ENCODE measurements at places on chromosomes 7 and 10.
A peak's percentile ranks its signal among the peaks of the same experiment; 100 is the strongest.

GRCh38 chr7:47418601-47419309, 163.2 kb downstream of the TNS3 start:
- DNase-seq, result no peak

DNA sequence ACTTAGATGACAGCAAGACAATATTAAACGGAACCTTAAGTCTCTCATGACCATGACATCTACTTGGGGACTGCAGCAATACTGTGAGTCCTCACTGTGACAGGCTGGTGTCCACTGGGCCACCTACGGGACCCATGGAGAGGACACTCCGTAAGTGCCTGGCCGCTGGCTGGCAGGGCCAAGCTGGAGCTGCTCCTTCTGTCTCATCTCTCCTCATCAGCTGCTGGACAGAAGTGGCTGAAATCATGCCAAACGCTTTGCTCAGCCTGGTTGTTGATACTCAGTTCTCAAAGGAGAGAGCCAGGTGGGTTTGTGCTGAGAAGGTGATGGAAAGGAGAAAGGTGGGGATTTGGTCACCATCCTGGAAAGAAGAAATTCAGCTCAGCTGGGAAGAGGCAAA, 33.3 kb downstream of the AFAP1L2 start:
- DNase-seq, result no peak

GRCh38 chr7:114663502-114663901, 248.9 kb downstream of the FOXP2 start:
- DNase-seq, result no peak

DNA sequence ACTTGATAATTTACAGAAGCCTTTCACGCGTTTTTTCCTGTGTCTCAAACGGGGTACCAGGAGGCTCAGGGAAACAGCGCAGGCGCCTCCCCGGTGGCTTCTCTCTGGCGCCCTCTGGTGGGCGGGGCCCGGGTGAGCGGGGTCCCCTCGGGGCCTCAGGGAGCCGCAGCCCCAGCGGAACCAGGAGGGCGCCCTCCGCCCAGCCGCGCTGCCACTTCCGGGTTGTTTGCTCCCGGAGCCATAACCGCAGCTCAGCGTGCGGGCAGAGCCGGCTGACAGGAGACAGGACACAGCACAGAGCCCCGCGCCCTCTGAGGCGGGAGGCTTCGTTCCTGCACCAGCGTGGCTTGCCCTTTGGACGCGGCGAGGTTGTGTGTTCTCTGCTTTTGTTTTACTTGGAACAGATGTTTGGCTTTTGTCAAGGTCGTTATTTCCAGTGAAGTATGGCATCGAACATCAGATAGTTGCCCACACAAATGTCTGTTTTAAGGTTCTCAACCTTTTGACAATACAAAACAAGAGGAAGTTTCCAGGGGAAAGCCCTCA, 6.9 kb upstream of the CYP2E1 start:
- DNase-seq, result peak; percentile 84

- no peak for DNase-seq
Measured at GRCh38 chr10:80454513-80455460, 677 bp downstream of the TSPAN14 start.
